ENCODE measurements at places on chromosomes 12 and 14.

GRCh38 chr14:31286456-31287293 is 79.1 kb upstream of the HECTD1 start:
- DNase-seq = no peak

DNA sequence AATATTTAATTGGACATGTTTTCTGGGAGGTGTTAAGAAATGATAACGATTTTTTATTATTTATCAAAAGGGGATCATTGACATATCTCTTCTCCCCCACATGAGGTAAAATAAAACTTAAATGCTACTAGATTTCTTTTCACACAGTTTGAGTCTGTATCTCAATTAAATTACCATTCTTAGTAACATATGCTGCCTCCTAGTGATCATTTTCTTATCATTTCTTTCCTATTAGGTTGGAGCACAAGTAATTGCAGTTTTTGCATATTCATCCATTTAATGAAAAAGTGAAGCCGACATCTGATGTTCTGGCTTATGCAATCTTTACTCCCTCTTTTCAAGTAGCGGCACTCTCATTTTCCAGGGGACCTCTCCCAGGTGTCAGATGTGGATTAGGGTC is 24.9 kb downstream of the PUS7L start:
- no peak for DNase-seq

DNA sequence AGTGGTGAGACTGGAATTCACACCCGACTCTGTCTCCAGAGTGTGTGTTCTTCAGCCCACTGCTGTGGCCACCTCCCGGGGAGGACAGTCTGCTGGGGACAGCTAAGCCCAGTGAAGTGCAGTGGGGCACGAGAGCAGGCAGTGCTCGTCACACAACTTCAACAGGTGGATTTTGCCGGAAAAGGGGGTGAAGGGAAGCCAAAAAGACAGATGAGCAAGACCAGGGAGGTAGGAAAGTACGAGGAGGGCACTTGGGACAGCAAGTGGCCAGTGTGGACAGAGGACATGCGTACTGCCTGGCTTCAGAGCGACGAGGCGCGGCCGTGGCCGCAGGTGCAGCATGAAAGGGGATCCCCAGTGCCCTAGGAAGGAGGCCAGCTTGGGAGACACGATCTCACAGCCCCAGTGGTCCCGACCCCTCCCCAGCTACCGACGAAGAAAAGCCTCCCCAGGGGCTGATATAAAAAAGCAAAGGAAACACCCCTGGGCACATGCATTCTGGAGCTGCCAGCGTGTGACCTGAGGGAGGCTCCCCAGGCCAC is 96.1 kb downstream of the FBXL14 start:
- no peak for DNase-seq

GRCh38 chr12:93819050-93819491 is 141.9 kb downstream of the CRADD start:
- DNase-seq = no peak

DNA sequence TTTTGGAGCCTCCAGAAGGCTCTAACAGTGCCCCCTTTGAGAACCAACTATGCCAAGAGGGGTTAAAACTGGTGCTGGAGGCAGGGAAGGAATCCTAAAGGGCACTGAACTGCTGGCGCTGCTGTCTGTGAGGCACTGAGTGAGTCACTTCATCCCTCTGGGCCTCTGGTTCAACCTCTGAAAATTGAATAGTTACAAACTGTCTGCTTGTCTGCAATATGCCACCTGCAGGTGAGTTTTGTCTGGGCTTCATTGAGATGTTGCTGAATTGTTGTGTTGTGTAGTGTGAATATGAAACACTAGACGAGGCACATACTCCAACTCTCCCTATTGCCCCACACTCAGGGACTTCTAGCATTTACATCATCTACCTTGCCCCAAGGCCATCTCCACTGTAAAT is 68.0 kb downstream of the GRIN2B start:
- no peak for DNase-seq

DNA sequence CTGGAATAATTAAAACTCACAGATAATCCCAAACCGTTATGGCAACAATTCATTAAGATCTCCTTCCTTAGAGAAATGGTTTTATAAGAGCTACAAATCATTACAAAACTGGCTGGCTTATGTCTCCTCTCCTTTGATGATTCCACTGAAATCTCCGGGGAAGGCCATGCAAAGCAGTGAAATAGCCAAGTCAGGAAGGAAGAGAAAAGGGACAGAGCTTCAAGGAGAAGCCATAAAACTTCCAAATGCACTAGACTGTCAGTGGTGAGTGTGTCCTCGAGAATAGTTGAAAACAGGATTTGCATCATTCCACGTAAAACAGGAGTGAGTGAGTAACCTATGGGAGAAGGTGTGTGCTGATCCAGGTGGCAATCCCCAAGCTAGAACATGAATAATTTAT is 330.0 kb downstream of the DIO2 start:
- no peak for DNase-seq

- no peak for DNase-seq
Measured at GRCh38 chr14:33777681-33778080, 173.2 kb downstream of the EGLN3 start.

DNA sequence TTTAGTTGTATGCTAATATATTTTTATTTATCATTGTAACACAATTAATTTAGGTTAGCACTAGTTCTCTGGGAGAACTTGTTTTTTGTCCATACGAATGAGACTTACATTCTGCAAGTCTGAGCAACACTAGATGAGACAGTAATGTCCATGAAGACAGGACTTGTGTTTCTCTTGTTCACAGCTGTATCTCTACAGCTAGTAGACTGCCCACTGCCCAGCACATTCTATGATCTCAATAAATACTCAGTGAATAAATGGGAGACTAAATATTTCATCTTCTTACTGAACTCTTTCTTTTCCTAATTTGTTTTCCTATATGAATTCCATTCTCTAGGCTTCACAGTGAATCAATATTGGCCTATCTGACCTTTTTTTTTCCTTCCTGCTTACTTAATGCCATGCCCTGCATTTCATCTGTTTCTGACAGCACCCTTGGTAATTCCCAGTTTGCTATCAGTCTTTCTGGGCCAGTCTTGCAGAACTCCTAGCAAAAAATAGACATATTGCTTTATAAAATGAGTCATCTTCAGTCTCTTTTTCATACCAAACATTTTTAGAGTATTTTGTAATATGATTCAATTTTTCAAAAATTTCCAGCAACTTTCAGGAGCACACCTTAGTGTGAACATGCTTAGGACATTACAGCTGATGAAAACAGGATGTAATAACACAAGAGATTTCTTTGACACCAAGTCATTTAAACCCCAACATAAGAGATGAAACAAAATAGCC is 185.5 kb upstream of the ATP2B1 start:
- no peak for DNase-seq

- peak; percentile 78 for DNase-seq
Measured at GRCh38 chr12:104974626-104975290, 11.4 kb upstream of the NOPCHAP1 start.

DNA sequence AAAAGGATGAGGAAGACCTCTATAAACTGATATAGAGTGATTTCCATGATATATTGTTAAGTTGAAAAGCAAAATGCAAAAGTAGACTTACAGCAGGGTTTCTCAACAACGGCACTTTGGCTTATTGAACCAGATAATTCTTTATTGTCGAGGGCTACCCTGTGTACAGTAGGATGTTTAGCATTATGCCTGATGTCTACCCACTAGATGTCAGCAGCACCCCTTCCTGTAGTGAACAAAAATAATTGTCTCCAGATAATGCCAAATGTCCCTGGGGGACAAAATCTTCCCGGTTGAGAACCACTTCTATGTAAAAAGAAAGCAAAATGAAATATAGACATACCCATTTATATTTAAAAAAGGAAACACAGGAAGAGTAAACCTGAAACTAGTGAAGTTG is 32.4 kb downstream of the ABCD2 start:
- no peak for DNase-seq

DNA sequence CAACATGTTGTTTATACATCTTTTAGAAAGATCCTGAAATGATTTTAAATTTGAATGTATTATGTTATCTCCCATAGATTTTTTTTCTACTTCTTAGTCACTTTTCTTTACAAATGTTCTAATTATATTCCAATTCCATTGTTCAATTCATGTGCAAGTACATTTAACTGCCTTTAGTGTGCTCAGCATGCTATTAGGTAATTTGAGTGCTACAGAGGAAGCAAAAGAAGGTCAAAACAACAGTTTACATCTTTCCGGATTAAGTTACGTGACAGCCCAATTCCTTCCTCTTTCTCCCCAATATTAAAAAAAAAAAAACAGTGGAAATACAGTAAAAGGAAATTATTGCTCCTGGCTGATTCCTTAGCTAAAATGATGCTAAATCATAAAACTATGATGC is 98.3 kb downstream of the RTN1 start:
- no peak for DNase-seq

DNA sequence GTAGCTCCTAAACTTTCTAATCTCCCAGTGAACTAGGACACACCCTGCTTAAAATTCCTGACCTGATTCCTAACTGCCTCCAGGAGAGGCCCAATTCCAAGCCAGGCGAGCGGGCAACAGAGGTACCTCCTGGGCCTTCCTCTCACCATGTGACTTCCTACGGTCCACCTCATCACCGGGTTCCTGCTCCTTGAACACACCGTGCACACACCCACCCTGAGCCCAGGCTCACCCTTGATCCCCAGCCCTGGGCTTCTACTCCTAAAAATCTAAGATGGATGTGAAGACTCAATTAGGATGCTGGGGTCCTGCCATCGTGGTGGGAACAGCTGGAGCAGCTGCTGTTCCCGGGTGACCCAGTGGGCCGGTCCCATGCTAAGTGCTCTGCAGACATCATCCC is 68.6 kb downstream of the CHGA start:
- no peak for DNase-seq

DNA sequence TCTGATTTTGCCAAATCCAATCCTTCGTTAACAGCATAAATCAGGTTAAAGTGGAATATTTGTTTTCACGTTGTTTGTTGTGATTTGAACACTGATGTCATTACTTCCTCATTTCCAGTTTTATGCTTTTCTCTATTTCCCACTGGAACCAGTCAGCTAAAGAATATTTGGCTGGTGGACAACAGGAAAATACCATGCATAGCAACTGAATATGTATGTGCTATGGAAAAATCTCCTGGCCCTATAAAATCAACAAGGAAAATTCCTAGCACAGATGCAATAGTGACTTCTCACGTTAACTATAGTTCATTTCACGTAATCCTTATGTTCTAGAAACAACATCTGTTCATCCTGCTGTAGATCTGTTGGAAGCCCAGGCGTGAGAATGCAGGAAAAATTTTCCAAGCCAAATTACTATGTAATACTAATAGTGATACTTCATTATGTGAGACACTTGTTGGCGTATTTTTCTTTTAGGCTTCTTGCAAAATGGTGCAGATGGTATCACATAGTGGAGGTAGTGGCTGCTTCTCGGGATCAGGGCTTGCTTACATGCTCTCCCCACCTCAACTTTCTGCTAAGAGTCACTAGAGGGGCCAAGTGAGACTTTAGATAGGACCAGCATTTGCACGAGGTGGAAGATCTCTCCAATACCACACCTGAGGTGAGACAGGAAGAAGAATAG is 86.3 kb upstream of the USP44 start:
- DNase-seq = no peak

DNA sequence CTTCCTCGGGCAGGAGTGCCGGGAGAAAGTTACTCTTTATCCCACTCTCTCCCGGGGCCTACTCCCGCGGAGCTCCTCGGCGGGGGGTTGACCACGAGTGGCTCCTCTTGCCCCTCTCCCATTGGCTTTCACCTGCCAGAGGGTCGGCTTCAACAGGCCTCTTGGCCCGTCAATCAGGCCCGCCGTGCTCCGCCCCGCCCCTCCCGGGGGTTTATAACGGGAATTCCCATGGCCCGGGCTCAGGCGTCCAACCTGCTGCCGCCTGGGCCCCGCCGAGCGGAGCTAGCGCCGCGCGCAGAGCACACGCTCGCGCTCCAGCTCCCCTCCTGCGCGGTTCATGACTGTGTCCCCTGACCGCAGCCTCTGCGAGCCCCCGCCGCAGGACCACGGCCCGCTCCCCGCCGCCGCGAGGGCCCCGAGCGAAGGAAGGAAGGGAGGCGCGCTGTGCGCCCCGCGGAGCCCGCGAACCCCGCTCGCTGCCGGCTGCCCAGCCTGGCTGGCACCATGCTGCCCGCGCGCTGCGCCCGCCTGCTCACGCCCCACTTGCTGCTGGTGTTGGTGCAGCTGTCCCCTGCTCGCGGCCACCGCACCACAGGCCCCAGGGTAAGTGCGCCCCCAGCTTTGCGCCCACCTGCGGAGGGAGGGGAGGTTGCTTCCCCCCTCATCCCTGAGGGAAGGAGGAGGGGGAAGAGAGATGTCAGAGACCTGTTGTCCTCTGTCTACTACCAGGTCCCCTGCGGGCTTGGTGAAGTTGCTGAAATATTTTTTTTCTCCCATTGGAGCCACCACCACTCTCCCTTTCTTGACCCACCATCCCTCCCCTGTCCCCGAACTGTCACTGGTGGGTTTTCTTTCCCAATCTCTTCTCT is at the start of gene SMOC1:
SMOC1 (plus strand) TSS at position 242 of the 869 bp plus-strand sequence; CDS start at position 505, 263 bp downstream.
- peak; percentile 32 for DNase-seq

GRCh38 chr14:76699939-76700590 is 61.2 kb upstream of the VASH1 start:
- DNase-seq = no peak

DNA sequence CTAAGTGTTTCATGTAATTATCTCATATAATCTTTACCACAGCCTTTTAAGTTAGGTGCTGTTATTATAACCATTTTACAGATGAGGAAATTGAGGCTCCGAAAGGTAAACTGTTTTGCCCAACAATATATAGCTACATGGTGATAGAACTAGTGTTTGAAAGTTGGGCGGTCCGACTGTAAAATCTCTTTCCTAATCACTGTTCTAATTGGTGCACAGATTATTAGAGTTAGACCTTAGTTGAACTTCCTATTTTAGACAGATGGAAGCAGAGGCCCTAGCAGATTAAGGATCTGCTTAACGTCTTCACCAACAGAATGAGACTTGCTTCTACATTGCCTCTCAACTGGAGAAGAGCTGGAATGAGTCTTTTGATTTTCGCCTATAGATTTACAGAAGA is 30.0 kb upstream of the DUSP6 start:
- DNase-seq = no peak

- DNase-seq = no peak
Measured at GRCh38 chr12:114902665-114903064, 218.7 kb upstream of the TBX3 start.

DNA sequence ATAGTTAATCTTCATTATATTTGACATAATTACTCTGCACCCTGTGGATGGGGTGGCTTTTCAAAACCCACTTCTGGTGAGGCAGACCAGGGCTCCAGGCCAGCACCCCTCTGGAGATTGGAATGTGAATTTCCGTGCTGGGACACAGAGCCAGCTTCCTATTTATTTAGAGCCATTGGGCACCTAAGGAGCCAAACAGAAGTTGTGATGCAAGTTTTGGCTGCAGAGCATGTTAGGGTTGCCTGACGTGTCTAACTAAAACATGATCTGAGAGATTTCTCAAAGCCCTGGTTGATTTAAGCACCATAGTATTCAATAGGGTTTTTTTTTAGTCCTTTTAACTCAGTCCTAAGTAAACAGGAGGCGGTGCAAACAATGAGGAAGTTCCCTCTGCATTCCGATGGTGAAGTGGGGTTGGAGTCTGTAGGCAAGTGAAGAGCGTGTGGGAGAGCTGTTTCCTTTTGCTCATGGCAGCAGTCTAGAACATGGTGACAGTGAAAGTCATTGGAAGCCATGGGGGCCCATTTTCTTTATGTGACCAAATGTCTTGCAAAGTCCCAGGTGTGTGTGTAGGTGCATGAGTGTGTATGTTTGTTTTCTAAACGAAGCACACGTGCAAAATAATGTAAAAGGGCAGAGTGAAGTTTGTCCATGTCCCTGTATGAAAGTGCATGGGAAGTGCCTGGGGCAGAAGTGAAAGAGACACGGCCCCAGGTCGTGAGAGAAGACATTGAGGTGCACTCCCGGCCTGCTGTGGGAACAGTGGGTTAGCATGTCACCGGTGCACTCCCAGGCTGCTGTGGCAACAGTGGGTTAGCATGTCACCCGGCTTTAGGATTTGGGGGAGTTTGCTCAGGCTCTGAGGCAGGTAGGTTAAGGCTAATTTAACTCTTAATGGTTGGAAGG is 117.7 kb downstream of the PRKCH start:
- no peak for DNase-seq
